ENCODE measurements at places on chromosomes 6 and 20.
A peak's percentile ranks its signal among the peaks of the same experiment; 100 is the strongest.

- DNase-seq, result no peak
Observed at GRCh38 chr6:2353412-2354137, 108.2 kb upstream of the GMDS start.

GRCh38 chr6:26432627-26433201 lies 7.6 kb upstream of the BTN3A3 start:
- no peak for DNase-seq

- DNase-seq, result no peak
Observed at GRCh38 chr6:20606831-20607230, 72.6 kb downstream of the CDKAL1 start.

- no peak for DNase-seq
Observed at GRCh38 chr6:21181866-21182265, 411.7 kb upstream of the SOX4 start.

GRCh38 chr6:111918825-111919224 lies 45.6 kb upstream of the FYN start:
- no peak for DNase-seq

GRCh38 chr20:56808117-56808725 lies 179.1 kb downstream of the TFAP2C start:
- no peak for DNase-seq

DNA sequence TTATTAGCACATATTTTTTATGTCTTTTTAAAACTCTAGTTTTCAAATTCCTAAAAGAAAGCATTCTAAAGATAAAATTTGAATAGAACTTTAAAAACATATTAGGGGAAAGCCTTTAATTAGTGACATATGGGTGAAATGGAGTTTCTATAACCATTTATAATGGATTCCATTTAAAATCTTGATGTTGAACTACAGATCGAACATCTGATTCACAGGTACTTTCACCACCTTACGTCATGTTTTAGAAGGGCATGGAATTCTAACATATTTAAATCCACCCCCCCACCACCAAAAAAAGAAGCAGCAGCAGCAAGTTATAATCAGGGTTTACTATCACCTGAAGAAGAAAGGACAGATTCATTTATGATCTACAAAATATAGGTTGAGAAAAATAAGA lies 298.4 kb downstream of the SMOC2 start:
- DNase-seq, result no peak

DNA sequence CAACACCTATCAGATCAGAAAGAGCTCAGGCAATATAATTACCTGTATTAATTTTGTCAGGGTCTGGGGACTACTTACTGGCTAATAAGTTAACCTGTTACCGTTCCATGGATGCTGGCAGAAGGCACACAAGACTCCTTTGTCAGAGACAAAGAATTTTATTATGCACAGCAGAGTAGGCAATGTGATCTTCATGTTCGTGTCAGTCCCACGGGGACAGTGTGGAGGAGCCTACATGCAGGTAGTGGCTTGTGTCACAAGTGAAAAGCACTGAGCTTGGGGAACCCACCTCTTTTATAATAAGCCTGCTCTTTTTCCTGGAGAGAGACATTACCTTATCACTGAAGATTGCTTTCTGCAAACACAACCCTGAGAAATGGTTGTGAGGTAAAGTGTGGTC lies 96.9 kb downstream of the CD164 start:
- no peak for DNase-seq

- DNase-seq, result no peak
Observed at GRCh38 chr6:12148317-12148801, 136.2 kb downstream of the HIVEP1 start.

- DNase-seq, result no peak
Observed at GRCh38 chr20:43384101-43384940, 73.4 kb upstream of the SRSF6 start.

DNA sequence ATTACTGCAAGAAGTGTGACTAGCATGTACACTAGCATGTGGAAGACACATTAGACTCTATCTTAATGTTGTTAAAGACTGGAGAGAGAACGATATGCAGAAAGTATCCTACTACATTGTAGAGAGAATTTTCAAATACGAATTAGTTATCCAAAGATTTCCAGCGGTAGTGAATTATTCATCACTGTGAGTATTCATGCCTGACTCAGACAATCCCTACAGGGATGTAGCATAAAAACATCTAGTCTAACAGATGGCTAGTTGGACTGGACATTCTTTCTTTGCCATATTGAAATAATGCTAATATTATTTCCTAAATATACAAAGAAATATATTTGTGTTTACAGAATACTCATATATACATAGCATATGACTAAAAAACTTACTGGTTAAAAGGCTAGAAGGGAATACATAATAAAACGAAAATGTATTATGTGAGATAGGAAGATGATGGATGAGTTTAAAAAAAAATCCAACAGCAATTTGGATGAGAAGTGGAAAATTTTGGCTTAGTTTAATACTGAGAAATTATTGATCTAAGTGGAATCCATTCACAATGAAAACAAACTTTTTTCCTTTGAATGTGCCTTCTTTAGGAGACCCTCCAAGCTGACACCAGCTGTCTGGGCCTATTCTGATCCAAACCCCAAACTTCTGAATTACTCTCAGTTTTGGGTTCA lies 580.7 kb downstream of the RFPL4B start:
- no peak for DNase-seq

- DNase-seq, result no peak
Observed at GRCh38 chr20:49559411-49560081, 8.4 kb downstream of the PTGIS start.

DNA sequence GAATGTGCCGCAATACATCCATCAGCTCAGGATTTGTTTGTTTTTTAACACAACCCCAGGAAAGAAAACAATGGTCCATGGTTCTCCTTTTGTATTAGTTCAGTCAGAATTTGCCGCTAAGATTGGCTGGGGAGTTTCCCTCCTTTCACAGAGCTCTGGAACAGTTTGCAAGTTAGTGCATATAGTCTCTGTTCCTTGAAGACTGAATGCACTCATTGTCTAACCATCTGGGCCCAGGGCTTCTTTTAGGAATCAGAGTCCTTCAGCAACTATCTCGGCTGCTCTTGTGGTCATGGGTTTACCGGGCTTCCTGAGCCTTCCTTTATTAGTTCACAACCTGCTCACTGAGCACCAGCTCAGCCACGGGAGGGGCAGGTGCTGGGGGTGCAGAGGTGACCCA lies 121.3 kb downstream of the SLC23A2 start:
- DNase-seq, result no peak

- DNase-seq, result no peak
Observed at GRCh38 chr6:110310861-110311446, 47.2 kb downstream of the METTL24 start.

DNA sequence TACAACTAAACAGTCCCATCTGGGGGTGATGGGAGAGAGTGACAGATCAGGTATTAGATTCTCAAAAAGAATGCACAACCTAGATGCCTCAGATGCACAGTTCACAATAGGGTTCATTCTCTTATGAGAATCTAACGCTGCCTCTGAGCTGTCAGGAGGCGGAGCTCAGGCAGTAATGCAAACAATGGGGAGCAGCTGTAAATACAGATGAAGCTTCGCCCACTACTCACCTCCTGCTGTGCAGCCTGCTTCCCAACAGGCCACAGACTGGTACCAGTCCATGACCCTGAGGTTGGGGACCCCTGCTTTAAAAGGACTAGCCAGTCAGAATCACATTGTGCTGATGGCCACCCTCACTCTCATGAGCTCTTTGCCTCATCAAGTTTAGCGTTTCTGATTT lies 247.0 kb upstream of the KCNQ5 start:
- DNase-seq, result no peak

DNA sequence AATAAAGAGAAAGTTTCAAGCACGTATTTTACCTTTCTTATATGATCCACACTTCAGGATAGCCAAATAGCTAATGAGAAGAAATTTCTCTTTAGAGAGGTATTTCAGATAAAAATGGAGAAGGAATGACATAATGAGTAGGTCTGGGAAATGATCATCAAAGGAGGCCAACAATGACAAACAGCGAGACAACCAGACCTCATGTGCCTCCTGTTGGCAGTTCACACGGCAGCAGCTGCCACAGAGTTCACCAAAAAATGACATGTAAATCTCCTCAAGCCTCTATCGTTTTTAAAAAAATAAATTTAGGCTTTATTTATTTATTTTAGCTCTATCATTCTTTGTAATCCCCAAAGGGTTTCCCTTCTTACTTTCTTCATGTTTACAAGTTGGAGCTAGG lies 47.7 kb downstream of the SLC2A12 start:
- no peak for DNase-seq

GRCh38 chr6:149130508-149130907 lies 187.0 kb upstream of the TAB2 start:
- no peak for DNase-seq

DNA sequence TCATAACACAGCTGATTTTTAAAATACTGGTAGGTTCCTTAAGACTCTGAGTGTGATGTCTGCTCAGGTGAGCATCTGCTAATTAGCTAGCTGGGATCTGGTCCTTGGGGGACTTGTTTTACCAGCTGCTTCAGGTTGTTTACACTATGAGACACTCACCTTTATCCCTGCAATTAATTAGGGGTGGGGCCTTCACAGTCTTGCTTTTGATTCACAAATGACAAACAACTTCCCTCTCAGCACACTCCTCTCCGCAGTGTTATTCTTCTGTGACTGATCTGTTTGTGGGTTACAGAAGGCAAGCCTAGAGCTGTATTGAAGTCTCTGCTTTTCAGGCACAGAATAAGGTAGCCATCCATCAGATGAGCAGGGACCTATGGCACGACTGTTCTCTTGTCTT lies 62.0 kb upstream of the CD83 start:
- DNase-seq, result no peak

DNA sequence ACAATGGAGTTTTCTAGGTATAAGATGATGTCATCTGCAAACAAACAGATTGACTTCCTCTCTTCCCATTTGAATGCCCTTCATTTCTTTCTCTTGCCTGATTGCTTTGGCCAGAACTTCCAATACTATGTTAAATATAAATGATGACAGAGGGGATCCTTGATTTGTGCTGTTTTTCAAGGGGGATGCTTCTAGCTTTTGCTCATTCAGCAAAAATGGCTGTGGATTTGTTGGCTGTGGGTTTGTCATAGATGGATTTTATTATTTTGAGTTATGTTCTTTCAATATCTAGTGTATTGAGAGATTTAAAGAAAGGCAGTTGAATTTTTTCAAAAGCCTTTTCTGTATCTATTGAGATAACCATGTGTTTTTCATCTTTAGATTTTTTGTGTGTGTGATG lies 662.4 kb upstream of the EYS start:
- no peak for DNase-seq

GRCh38 chr6:116229287-116229913 lies 24.5 kb downstream of the TSPYL4 start:
- peak; percentile 20 for DNase-seq

DNA sequence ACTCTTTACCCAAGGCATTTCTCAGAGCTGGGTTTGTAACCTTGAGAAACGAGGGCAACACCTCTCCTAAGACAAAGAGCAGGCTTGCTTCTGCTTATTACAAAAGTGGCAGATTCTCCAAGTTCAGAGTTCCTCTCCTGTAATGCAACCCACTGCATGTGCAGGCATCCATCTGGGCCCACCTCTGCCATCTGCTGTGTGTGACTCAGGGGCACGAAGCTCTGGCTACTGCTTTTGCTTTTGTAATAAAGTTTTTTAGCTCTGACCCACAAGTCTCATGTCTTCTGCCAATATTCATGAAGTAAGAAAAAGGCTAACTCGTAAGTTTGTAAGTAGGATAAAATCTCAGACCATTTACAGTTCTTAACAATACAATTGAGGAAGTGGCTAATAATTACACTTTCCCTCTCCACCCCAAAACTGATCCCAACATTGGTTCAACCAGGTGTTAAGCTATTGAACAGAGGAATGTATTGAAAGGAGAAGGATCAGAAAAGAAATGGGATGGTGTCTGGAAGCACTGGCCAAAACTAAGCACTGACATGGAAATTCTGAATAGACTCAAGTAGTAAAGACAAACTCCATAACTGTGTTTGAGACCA lies 51.7 kb upstream of the SMLR1 start:
- DNase-seq, result no peak

GRCh38 chr6:132813173-132813856 lies 1.1 kb upstream of the RPS12 start:
- peak; percentile 33 for DNase-seq

DNA sequence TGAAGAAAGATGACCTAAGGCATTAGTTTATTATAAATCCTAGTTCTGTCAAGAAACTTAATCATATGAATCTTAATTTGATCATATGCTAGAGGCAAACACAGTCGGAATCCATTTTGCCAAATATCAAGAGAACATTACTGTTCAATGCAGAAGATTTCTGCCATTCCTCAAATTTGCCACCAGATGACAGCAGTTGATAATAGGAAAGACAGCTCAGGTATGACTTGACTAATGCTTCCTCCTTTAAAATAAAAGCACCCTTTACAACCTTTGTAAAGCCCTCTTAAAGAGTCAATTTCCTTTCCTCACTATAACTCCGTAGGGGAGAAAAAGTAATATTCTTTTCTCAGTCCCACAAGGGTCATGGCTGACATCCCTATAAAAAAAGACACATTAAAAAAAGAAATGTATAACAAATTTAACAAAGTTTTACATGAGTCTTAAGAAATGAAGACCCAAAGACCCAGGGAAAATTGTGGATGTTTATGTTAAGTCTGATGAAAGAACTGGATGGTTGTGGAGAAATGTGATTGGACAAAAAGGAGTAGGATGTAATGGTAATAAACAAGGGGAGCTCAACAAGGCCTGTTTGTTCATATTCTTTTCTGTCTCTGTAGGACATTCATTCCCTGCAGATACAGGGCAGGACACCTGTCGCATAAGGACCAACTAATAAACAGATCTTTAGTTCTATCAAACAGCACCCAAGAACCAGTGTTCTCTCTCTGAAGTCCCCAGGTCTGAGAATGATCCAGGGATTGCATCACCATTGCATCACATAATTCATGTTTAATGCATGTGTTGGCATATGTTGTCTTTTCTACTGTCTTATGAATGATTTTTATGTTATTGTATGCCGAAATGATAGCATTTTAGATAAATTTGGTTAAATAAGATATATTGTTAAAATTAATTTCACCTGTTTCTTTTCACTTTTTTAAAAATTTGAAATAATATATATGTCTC lies 23.0 kb upstream of the IL17A start:
- DNase-seq, result no peak

- DNase-seq, result no peak
Observed at GRCh38 chr20:33280775-33281174, 2.2 kb upstream of the BPIFB1 start.

All from CD4-positive, alpha-beta T cell treated with Interleukin-15 for 1 hour (primary cell).